ENCODE measurements at places on chromosomes 11 and 22. TPM values are rescaled to one million over a fixed set of nuclear protein-coding genes. Genes with fewer than 3 reads are reported as not detected.

RASGRP2 gene
- 60.5 TPM for polyA plus RNA-seq

PTGDR2 gene
- 0.57 TPM for polyA plus RNA-seq

BIK gene
- polyA plus RNA-seq, result 9.6 TPM

TSSK2 gene
- not detected for polyA plus RNA-seq

TRIM48 gene
- polyA plus RNA-seq, result not detected

COA4 gene
- 174 TPM for polyA plus RNA-seq

SMIM35 gene
- polyA plus RNA-seq, result not detected

CCDC73 gene
- 0.06 TPM for polyA plus RNA-seq

OR51A2 gene
- not detected for polyA plus RNA-seq

APOL5 gene
- not detected for polyA plus RNA-seq

THY1 gene
- polyA plus RNA-seq, result 461 TPM

C22orf42 gene
- 0.49 TPM for polyA plus RNA-seq

MS4A4E gene
- not detected for polyA plus RNA-seq

DCHS1 gene
- 2.3 TPM for polyA plus RNA-seq
